AML-193 (cell line): ENCODE measurements at places on chromosomes 5 and 9.
A peak's percentile ranks its signal among the peaks of the same experiment; 100 is the strongest.

GRCh38 chr5:59428391-59428790 lies 465.1 kb downstream of the PDE4D start:
- no peak for DNase-seq

- DNase-seq, result no peak
Measured at GRCh38 chr5:96928931-96929708, 6.8 kb upstream of the LNPEP start.

DNA sequence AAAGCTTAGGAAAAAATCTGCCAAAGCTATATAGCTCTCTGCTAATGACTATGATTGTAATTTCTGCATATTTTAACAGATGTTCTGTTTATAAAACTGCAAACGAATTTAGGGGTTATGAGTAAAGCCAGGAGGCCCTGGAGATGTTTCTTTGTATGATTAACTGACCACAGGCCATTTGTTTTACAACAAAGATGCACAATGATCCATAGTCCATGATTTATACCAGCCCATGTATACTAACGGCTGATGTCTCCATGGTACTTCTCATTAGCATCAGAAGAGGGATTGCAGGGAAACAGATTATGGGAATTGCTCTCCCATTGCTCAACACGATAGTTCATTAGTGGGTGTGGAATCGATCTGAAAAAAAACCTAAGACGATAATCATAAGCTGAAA lies 78.9 kb downstream of the PPP2R2B start:
- DNase-seq, result no peak

DNA sequence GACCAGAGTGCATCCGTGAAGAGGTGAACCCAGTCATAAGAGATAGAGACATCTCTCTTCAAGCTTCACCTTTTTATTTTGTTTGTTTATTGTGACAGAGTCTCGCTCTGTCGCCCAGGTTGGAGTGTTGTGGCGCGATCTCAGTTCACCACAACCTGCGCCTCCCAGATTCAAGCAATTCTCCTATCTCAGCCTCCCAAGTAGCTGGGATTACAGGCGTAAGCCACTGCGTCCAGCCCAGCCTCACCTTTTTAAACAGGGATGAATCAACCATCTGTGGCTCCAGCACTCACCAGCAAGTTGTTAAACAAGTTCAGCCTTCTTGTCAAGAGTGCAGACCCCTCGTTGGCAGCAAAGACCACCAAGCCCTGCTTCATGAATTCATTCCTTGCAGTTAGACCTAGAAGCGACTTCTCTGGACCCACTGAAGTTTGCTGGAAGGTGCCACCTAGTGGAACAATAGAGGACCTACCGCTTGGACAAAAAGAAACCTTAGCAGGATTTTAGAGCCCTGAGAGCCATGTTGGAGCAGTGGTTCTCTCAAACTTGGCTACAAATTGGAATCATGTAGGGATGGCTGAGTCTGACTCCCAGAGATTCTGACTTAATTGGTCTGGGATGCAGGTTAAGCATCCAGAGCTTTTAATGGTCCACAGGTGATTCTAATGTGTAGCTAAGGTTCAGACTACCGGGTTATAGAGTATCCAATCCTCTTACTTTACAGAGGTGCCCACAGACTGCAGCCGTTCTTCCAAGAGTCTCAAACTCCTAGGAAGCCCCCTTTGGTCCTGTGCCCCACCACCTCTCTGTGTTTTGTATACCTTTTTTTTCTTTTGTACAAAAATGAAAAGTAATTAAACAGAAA lies 10.5 kb upstream of the GALNT10 start:
- peak; percentile 78 for DNase-seq

- DNase-seq, result no peak
Measured at GRCh38 chr9:122526602-122527001, 491 bp downstream of the OR1N1 start.

DNA sequence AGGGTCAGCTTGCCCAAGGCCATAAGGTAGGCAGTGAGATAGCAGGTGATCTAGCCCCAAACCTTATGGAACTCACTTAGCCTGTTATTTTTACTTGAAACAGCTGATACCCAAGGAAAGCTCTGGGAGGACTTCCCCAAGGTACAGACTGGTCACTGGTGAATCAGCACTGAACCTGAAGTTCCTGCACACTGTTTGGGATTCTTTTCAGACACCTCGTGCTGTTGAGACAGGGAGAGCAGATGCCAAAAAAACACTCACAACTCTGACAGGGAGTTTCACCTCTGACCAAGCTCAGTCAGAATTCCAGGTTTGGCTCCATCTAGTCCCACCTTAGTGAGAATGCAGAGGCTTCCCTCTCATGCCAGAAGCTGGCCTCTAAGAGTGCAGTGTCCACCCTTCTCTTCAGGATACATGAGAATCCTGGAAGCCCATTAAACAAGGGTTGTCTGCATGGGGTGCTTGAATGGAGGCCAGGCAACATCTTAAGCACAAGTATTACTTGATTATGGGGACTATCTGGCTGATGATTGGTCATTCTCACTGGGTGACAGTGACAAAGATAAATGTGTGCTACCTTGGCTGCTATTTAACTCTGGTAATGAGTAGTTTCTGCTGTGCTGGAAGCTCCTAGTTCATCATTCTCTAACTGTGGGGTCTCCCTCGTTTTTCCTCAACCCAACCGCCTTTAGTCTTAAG lies 122.8 kb upstream of the SLIT3 start:
- DNase-seq, result no peak

- DNase-seq, result no peak
Measured at GRCh38 chr9:127626752-127627493, 14.8 kb downstream of the STXBP1 start.

DNA sequence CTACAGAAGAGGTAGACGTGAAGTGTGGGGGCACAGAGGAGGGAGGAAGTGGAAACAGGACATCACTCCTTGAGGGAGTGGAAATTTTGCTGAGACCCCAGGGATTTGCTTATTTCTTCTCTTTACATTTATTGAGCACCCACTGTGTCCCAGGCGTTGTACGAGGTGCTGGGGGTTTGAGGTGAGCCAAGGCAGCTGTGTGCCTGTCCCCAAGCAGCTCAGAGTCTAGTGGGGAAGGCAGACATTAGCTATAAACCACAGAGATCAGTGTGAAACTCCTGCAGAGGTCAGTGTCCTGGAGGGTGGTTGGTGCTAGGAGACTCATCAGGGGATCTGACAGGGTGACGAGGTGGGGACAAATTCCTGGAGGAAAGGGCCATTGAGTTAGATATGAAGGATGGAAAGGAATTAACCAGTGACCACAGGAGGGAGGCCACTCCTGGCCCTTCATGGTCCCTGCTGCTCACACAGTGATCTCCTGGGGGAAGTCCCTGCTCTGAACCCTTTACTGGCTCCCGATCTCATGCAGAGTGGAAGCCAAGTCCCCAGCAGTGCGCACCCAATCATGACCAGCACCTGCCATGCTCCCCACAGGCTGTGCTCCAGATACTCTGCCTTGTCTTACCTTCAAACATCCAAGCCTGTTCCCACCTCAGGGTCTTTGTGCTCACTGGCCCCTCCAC lies 3.4 kb upstream of the CXCL14 start:
- DNase-seq, result no peak

DNA sequence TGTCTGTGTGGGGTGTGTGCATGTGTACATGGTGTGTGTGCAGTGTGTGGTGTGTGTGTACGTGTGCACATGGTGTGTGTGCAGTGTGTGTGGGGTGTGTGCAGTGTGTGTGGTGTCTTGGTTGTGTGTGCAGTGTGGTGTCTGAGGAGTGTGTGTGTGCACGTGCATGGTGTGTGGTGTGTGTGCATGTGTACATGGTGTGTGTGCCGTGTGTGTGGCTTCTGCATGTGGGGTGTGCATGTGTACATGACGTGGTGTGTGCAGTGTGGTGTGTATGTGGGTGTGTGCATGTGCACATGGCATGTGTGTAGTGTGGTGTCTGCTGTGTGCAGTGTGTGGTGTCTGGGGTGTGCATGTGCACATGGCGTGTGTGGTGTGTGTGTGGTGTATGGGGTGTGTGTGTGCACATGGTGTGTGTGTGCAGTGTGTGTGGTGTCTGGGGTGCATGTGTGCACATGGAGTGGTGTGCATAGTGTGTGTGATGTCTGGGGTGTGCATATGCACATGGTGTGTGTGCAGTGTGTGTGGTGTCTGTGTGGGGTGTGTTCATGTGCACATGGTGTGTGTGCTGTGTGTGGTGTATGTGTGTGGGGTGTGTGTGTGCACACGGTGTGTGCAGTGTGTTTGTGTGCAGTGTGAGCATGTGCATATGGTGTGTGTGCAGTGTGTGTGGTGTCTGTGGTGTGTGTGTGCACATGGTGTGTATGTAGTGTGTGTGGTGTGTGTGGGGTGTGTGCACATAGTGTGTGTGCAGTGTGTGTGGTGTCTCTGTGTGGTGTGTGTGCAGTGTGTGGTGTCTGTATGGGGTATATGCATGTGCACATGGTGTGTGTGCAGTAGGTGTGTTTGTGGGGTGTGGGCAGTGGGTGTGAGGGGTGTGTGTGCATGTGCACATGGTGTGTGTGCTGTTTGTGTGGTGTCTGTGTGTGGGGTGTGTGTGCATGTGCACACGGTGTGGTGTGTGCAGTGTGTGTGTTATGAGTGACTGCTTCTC lies 40.6 kb upstream of the ZNG1F start:
- no peak for DNase-seq

- DNase-seq, result peak; percentile 20
Measured at GRCh38 chr9:104836235-104836634, 72.3 kb downstream of the NIPSNAP3B start.

GRCh38 chr5:138149530-138149929 lies 10.3 kb upstream of the NME5 start:
- DNase-seq, result no peak

GRCh38 chr5:61735531-61735930 lies 403.5 kb downstream of the ZSWIM6 start:
- no peak for DNase-seq

DNA sequence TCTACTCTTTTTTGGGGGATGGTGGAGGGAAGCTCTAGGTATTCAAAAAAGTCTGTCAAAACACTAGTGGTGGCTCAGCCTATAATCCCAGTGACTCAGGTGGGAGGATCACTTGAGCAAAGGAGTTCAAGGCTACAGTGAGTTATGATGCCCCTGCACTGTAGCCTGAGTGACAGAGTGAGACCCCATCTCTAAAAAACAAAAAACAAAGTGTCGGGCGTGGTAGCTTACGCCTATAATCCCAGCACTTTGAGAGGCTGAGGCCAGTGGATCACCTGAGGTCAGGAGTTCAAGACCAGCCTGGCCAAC lies 15.8 kb upstream of the SLC35D2 start:
- no peak for DNase-seq

- DNase-seq, result no peak
Measured at GRCh38 chr5:34916518-34916917, 1.0 kb downstream of the BRIX1 start.

DNA sequence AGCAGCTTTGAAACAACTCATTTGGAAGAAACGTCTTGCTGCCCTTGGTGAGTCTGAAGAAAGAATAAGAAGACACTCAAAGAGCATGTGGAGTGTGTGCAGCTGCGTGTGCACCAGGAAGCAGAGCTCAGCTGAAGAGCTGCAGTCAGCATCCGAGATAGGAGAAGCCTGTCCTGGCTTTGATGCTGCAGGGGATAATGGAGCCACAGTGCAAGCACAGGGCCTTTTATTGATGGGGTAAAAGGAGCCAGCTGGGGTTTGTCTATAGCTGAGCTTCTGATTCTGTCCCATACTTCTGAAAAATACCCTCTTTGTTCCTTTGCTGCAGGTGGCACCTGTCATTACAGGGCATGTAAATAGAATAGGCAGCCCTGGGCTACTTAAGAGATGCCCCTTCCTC lies 375.7 kb upstream of the ZNF462 start:
- DNase-seq, result no peak

DNA sequence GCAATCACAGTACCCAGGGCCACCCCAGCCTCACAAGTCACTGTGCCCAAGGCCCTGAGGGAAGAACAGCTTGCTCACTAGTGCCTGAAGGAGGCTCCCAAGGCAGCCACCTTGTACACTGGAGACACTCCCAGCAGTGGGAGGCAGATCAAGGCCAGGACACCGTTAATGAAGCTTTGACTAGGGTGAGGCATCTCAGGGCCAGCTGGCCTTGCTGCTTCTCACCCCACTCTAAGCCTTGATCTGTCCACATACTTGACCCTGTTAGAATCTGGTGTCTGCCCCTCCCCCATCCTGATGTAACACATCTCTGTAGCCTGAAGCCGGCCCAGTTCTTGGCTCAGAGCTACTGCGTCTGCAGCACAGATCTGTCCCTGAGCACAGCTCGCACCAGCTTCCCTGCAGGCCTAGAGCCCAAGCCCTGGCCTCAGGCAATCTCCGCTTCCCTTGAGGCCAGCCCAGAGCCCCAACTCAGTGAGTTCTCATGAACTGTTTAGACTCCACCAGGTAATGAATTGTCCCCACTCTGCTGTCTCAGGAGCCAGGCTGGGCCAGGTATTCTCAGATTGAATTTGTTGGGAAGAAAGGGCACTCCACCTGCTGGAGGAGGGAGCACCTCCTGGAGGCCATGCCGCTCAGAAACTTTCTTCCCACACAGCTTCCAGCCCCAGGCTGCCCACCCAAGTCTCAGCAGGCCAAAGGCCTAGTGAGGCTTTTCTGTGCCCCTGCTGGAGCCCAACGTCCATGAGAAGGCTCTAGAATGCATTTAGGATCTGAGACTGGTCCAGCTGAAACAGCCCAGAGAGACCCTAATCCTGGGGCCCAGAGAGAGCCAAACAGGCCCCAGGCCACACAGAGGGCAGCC lies 13.4 kb upstream of the JADE2 start:
- no peak for DNase-seq

DNA sequence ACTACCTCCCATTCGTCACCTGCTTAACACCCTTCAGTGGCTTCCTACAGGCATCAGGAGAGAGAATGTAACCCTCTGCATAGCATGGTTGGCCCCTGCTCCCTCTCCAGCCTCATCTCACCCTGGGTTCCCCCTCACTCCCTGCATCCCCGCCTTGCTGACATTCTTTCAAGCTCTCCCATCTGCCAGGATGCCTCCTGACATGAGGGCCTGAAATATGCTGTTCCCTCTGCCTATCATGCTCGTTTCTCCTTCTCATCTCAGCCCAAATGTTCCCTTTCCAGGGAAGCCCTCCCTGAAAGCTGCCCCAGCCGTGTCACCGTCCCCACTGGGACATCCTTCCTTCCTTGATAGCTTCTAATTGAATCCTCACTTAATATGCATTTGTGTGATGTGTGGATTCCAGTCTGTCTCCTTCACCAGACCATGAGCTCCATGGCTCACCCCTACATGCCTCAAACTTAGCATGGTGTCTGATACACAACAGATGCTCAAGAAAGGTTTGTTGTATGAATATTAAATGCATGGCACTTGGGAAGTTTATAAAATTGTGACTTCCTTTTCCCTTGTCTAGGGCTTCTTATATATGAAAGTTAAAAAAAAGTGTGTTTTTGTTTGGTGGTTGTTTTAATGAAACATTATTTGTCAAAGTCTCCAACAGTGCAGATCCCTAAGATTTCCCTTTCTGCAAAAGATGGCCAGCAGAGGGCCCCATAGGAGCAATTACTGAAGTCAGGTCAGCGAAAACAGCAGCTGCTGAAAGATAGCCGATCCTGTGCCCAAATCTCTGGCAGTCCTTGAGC lies 7.3 kb upstream of the C5orf58 start:
- peak; percentile 68 for DNase-seq

GRCh38 chr9:117787746-117788145 lies 83.5 kb downstream of the TLR4 start:
- no peak for DNase-seq
